ENCODE measurements at places on chromosomes 12 and 14.
A peak's percentile ranks its signal among the peaks of the same experiment; 100 is the strongest.

DNA sequence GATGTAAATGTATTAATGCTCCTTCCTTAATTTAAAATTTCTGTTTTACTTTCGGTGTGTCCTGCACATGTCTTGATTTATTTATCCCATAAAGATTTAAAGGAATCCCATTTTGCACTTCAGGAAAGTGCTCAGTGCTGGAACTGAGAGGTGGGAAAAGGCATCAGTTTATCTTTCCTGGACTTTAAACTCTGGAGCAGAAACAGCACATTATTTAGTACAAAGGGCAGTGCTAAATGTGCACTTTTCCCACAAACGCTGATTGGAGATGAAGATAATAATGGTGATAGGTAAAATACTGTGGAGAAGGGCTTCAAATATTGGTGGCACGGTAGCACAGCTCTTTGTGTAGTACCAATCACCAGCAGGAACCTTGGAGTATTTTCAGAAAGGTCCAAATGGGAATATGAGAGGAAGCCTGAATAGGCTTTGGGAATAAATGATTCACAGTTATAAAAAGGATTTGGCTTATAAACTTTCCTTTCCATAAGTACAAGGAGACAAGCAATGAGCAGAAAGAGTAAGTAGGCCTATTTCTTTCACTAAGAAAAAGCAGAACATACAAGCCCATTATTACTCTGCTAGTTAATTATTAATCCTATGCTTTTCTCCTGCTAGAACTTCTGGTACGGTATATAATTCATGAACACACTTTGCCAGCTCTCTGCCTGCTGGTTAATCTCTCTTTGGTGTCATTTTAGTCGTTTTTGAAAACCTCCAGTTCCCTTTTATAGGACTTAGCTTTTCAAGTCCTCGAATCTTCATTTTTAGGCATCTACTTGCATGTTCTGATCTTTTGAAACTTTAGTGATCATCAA is 58.3 kb downstream of the SLC15A5 start:
- DNase-seq, result no peak

GRCh38 chr12:209851-210250 is 4.1 kb downstream of the SLC6A12 start:
- DNase-seq, result no peak

DNA sequence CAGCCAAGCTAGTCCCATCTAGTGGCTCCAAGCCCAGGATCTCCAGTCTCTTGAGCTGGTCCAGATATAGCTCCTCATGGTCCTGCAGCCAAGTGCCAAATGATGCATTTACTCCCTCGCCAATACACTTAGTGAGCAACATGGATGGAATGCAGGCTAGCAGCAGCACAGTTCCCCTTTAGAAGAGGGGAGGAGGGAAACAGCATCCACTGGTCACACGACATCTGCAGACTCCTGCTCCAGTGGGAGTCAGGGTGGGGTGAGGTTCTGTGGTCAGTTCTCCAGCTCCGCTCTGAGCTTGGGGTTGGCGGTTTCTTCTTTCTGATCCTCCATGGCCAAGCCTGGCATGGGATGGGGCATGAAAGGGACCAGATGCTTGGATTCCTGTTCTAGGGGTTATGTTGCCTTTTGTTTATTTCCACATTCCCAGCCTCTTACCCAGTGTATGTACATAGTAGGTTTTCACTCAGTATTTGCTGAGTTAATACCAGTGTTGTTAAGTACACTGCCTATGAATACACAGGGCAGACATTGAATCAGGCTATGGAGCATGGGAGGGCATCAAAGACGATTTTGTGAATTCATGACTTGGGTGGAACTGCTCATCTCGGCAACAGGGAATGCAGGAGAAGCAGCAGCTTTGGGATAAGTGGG is 57.3 kb downstream of the GALNT16 start:
- DNase-seq, result peak; percentile 90

- DNase-seq, result no peak
Observed at GRCh38 chr12:42056130-42056529, 88.5 kb downstream of the GXYLT1 start.

DNA sequence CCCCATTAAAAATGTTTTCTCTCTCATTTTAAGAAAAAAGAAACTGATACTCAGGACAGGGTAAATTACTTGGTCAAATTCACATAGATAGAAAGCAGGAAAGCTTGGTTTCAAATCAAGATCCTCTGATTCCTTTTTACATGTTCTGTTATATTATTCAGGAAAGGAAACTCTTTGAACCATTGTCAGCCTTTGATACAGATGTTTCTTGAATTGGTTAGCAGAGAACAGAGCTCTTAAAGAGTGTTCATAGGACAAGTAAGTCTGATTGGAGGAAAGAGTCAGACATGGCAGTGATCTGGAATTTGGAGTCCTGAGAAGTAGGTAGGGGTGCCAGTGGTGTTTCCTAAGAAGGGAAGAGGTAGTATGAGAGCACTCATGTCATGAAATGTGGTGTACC is 165.2 kb upstream of the BCL2L14 start:
- no peak for DNase-seq

DNA sequence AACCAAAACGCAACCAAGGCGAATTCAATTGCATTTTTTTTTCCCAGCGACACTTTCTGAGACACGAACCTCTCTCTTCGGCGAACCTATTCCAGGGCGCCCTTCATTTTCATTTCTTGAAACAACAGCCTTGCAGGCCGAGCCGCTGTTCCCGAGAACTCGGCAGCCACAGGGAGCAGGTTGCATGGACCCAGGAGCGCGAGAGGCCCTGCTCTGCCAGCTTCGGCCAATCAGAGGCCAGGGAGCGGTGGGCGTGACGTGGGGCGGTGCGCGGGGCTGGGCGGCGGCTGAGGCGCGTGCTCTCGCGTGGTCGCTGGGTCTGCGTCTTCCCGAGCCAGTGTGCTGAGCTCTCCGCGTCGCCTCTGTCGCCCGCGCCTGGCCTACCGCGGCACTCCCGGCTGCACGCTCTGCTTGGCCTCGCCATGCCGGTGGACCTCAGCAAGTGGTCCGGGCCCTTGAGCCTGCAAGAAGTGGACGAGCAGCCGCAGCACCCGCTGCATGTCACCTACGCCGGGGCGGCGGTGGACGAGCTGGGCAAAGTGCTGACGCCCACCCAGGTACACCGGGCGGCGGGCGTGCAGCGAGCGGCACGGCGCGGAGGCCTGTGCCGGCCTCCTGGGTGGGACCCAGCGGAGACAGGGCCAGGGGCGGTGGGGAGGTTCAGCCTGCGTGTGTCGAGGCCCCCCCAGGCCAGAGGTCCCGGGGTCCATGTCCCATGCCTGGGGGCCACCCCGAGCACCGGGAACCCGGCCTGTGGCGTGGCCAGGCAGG is at the start of gene PEBP1:
Gene PEBP1 (plus strand): TSS at position 337 of the 771 bp plus-strand sequence. CDS start 86 bp downstream, at position 423.
- DNase-seq, result peak; percentile 45

DNA sequence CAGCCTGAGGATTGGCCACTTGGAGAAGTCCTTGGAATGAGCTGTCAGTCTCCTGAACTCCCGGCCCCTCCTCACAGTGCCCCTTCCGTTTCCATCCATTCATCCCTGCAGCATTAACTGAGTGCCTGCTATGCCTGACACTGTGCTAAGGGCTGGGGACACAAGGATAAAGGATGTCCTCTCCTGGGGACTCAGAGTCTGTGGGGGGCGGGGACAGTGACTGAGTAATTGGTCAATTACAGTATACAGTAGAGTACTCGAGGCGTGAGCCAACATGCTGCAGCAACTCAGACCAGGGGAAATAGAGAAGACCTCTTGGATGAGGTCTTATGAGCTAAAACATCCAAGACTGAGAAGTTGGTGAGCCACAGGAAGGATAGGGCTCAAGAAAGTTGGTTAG is 43.4 kb upstream of the PWP1 start:
- no peak for DNase-seq

DNA sequence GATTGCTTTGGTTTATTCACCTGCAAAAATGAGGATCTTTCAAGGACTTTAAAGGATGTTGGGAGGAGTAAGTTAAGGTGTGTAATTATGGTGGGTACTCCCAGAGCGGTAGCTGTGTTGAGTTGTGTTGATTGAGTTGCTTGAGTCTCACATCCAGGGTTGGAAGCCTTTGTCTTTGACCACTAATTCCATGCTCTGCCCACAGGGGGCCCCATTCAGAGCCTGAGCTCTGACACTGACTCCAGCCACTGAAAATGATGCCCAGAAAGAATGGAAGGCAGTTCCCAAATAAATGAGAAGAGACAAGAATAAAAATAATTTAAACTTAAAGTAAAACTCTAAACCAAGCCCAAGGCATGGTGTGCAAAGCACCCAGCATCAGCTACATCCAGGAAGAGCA is 237.4 kb upstream of the PWP1 start:
- DNase-seq, result no peak

GRCh38 chr12:1805441-1806081 is 14.8 kb upstream of the LRTM2 start:
- no peak for DNase-seq

- DNase-seq, result no peak
Observed at GRCh38 chr14:77844802-77845201, 44.9 kb downstream of the ADCK1 start.

- peak; percentile 88 for DNase-seq
Observed at GRCh38 chr12:27822076-27822712, 42.2 kb upstream of the MANSC4 start.

DNA sequence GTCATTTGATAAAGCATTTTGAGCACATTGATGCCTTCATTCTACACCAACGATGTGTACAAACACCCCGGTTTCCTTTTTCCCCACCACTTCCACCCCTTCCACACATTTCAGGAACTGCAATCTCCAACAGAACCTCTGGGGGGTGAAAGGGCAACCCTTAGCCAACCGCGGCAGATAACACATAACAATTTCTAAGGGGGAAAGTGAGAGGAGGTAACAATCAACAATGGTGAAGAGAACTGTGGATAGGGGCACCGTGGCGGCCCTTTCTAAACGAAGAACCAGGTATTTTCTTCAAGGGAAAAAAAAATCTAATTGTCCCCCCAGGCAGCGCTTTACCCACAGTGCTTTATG is 1.1 kb downstream of the KITLG start:
- no peak for DNase-seq

- DNase-seq, result no peak
Observed at GRCh38 chr12:89355243-89356068, 3.2 kb upstream of the DUSP6 start.

DNA sequence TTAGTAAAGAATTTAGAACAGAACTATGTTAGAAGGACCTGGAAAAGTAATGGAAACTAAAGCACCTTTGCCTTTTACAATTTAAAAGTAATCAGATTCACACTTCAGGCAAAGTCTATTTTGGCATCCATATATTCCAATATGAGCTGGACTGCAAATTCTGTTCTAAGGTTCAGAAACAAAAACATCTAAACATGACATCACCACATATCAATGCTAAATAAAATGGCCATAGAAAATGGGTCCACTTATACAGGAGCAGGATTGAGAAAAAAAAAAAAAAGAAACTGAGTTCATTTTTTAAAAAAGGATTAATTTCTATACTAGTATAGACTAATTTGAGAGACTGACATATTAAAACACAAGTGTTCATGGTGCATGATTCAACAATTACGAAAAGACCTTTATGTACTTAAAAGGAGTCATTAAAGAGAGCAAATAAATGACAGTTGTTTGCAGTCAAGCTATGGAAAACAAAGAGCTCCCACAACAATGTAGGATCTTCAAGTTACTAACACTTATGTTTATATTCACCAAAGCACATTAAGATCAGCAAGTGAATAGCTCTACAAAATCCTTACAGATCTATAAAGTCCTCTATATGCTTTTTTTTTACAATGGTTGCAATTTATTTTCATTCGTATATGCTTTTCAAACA is 45.7 kb downstream of the DICER1 start:
- no peak for DNase-seq

- no peak for DNase-seq
Observed at GRCh38 chr14:105939810-105940508, 413.6 kb downstream of the TMEM121 start.

GRCh38 chr12:78863482-78864402 is 832 bp upstream of the SYT1 start:
- no peak for DNase-seq

DNA sequence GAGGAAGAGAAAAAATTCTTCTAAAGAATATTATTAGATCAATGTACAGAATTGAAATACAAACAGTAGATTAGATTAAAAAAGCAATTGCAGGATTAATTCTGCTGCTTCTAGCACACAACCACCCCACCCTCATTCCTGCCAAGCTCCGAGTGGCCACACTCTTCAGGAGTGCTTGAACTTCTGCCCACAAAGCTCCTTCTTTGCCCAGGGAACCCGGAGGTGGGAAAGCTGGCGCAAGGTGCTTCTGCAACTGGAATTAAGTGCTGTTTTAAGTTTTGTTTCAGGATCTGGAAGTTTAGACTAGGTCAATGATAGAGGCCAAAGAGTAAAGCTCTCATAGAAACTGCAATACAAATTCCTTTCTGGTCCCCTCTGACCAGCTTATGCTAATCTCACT is 94.1 kb upstream of the BMP4 start:
- no peak for DNase-seq

DNA sequence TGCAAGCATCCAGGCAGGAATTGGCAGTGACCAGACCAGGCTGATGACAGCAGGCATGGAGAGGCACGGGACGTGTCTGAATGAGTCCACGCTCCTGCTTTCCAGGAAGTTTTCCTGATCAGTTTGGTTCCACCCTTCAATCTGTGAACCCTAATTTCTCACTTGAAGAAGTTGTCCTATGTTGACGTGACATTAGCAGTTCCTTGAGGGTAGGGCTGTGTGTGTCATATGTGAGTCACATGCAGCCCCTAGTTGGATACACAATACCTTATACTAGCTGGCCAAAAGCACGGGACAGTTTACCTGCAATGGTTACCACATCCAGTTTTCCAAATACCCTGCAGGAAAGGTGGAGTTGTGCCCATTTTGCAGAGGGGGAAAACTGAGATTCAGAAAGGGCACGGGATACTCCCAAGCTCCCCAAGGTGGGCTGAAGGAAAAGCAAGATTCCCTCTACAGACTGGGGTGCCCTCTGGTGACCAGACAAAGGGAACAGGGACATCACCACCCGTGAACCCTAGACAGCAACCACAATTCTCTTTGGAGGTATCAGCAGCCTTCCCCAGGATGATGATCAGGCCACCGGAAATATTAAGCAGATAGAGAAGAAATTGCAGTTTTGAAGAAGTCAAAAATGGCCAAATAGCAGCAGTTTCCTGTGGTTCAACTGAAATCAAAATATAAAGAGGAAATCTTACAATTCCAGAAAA is 194.5 kb downstream of the PHETA1 start:
- no peak for DNase-seq

DNA sequence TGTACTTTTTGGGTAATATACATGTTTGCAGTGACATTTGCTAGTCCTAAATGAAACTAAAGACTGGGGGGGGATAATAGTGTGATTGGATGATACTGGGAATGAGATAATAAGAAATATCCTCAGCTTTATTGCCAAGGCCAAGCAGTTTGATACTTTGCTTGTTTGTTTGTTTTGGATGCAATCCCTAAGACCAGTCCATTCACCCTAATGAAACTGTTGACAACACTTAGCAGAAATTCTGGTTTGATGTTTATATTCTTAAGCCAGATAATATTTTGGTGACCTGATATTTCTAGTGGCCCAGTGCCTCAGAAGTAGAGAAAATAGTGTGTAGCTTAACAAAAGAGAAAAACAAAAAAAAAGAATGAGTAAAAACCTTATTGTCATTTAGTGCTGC is 1.8 kb downstream of the PHC1 start:
- no peak for DNase-seq

DNA sequence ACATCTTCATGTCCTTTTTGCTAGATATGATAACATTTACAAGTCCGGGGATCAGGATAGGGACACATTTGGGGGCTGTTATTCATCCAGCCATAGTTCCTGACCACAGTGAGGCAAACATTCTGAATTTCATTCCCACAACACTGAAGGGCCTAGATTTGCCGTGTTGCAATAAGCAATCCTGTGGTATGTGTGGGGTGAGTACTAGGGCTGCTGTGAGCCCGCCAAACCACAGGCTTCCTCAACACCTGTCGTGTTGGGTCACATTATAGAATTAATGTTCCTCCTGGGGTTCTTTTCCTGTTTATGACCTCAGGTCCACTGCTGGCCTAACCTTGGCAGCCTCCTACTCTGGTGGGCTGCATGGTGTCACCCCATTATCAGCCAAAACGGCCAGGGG is 119.2 kb downstream of the TBC1D30 start:
- peak; percentile 32 for DNase-seq
